Stimulated activated CD8-positive, alpha-beta memory T cell treated with anti-CD3 and anti-CD28 coated beads, Interleukin-7, amount 100 ng/mL, for 1 hour (primary cell): ENCODE measurements at places on chromosomes 2 and 18.

DNA sequence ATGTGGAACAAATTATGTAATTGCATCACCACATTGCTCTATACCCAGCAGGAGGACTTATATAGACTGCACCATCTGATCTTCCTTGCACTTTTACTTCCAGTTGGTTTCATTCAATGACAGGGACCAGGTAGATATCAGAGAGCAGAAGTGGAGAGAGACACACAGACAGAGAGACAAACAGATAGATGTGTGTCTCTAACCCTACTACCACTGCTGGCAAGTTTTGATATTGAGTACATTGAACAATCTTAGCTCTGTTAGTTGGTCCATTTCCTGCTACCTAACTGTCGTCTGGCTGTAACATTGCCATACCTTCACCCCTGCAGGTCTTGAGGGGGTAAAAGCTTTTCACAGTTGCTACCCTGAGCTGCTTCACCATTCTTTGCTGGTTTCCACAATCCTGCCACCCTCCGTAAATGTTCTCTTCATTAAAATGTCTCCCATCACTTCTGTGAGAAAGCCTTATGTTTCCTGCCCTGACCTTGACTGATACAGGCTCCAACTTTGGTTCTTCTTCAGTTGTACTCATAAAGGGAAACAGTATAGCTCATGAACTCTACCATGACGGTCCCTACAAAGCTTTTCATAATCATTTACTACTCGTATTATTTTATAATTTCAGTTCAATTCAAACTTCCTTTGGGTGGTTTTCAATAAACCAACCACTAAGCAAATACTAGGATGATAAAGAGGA is 62.3 kb upstream of the ITGA4 start:
- DNase-seq = no peak

GRCh38 chr2:184646177-184646576 is 47.8 kb downstream of the ZNF804A start:
- no peak for DNase-seq

GRCh38 chr2:46978723-46979122 is 63.1 kb upstream of the MCFD2 start:
- no peak for DNase-seq

DNA sequence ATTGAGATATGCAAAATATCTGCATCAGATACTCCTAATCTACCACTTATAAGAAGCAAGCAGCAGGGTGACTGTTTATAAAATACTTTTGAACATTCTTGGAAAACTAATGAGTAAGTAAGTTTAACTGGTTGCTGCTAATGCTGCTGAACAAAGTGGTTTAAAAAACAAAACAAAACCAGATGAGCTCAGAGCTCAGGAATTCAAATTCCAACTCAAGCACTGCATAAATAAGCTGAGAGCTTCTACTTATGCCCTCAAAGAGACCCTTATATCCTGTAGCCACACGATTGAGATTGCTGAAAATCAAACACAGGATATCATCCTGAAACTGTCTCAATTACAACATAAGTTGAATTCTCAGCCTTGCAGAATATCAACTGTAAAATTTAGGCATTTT is 62.3 kb upstream of the NYAP2 start:
- no peak for DNase-seq

DNA sequence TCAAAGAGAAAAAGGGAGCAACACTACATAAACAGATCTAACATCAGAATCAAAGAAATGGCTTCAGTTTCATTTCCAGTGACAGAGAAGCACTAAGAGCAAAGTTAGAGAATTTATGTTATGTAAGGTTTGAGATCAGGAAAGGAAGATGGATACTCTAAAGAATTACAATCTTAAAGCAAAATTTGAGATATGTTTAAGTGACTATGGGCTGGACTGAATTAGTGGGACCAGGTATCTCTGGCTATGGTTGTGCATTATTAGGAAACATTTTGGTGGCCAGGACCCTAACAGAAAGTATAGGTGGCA is 208.2 kb downstream of the CCDC178 start:
- no peak for DNase-seq

DNA sequence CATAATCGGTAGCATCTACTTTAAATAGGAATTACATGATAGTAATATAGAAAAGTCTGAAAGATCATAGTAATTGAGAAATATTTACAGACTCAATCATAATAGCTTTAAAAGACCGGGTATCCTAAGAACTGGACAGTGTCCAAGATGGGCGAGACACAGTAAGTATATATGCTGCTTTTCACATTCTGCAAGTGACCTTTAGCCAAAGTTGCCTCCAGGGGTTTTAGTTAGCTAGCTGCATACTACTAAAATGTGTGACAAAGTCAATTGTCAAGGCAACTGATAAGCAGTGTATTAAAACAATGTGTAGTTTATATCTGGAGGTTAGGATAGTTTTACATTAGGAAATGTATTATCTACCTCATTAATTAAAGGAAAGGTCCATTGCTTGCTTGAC is 24.6 kb downstream of the CD302 start:
- DNase-seq = no peak

GRCh38 chr2:62713837-62714236 is 8.3 kb downstream of the EHBP1 start:
- no peak for DNase-seq

GRCh38 chr2:134736167-134736880 is 17.5 kb upstream of the TMEM163 start:
- DNase-seq = no peak

- DNase-seq = no peak
These were observed 812.6 kb upstream of the LRATD1 start for GRCh38 chr2:13819896-13820295.

GRCh38 chr2:121068851-121069250 is 216.2 kb downstream of the TFCP2L1 start:
- DNase-seq = no peak

GRCh38 chr2:65397122-65397521 is 35.3 kb downstream of the SPRED2 start:
- no peak for DNase-seq

DNA sequence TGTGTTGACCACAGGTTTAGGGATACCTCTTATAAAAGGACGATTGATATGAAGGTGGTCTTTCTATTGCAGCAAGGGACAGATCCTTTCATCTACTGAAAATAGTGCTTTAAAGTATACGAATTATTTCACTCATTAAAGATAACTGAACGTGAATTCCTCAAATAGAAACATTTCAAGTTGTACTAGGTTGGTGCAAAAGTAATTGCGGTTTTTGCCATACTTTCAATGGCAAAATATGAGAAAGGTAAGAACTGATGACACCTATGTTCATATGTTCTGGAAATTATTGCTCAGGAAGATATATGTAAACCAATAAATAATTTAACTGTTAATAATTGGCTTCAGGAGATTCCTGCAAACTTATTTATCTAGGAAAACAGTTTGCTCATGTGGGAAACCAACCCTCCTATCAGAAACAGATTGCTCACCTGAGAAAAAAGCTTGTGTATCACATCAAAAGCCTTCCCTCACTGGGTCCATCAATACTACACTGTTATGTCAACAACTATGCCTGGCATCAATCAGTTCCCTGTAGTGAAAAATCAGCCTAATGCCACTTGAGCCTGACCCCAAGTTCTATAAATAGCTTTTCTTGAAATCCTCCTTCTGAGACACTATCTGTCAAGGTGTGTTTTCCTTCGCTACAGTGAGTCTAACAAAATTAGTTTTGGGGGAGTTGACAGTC is 81.5 kb upstream of the ACSL3 start:
- DNase-seq = no peak

DNA sequence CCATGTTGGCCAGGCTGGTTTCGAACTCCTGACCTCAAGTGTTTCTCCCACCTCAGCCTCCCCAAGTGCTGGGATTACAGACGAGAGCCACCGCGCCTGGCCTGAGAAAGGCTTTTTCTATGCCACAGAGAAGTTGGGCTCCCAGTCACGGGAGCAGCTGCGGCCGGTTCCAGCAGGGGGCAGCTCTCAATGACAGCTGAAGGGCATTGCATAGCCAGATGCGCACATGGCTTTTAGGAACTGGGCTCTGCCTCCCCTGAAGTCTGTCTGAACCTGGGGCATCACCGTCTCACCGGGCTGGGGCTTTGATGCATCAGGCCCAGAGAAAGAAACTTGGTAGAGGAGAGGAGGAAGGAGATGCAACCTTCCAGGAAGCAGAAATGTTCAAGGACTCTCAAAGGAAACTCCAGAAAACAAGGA is 84.2 kb upstream of the LAPTM4A start:
- no peak for DNase-seq

DNA sequence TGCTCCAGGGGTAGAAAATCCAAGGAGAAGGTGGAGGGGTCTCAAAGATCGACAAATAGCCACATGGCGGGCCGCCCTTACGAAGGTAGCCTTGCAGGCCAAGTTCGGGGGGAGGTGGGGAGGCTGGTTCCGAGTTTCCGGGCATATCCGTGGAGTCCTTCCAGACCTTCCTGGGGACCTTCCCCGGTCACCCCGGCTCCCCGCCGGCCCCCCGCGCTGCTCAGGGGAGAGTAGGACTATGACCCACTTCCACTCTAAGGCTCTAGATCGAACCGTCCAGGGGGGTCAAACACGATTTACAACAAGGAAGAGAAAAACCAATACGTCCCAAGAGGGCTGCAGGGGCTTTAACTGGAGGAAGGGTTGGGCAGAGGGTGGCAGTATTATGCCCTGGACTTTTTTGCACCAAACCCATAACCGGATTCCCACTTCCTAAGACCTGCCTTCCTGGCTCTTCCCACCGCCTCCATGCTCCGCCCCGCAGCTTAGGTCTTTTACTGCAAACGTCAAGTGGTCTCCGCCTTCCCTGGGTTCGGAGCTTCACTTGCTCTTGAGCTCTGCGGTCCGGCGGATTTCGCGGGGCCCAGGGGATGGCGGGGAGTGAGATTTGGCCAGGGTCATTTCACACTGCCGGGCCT is 779 bp upstream of the LYPD6 start:
- no peak for DNase-seq

GRCh38 chr2:126935774-126936173 is 37.1 kb downstream of the TEX51 start:
- DNase-seq = no peak

DNA sequence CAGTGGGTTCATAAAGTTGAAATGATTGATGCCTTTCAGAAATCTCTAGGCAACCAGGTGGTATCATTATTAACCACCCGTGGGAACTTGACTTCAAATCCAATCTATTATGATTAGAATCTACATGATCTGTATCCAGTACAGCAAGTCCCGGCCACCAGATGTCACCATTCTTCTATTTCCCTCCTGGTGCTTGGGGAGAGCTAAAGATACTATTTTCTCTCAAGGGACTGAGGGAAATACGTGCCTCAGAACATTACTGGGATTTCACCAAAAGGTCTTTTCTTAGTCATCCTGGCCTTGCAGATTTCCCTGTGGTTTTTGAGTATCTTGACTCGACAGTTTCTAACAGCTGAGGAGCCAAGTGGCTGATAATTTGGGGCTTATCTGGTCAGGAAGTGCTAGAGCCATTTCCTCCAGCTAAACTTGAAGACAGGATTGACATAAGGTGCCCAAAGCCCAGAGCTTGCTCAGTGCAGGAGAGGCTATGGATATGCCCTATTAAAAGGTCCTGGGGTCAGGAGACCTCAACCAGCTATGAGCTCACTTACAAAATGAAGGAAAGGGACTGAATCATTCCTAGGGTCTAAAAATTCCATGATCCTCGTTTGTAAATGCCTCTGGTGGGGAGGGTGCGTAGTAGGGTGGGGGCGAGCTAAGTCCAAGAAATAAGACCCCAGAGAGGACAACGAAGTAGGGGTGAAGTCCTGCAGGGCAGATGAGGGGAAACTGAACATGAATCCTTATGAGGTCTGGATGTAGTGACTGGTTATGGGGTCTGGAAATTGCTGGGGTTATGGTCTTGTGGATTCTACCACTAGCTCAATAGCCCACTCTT is 135.4 kb upstream of the MGAT5 start:
- peak; percentile 68 for DNase-seq

DNA sequence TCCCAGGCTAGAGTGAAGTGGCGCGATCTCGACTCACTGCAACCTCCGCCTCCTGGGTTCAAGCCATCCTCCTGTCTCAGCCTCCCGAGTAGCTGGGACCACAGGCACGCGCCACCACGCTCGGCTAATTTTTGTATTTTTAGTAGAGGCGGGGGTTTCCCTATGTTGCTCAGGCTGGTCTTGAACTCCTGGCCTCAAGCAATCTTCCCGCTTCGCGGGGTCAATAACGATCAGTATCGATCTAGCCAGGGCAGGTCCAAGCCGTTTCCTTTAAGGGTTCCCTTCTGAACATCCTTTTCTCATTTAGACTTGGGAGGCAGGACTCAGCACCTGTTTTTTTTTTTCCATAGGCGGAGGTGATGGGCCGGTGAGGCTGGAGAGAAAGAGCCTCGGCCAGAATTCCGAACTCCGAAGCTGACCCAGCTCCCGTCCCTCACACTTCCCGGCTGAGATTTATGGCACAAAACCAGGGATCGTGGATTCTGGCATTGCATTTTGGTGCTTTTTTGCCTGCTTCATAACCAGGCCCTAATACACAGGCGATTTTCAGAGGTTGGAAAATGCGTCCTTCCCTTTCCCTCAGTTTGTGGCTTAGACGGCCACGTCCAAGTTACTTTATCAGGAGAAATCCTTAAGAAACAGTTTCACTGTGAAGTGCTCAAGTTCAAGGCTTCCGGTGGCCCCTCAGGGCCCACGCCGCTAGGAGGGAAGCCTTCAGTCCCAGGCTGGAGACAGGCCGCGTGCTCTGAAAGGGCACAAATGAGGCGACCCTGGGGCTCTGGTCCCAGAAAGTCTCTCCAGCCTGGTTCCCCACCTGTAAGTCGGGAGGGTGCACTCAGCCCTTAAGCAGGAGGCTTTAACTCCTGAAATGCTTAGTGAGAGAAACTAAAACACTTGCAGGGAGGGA is 998 bp upstream of the SLC66A3 start:
- no peak for DNase-seq

DNA sequence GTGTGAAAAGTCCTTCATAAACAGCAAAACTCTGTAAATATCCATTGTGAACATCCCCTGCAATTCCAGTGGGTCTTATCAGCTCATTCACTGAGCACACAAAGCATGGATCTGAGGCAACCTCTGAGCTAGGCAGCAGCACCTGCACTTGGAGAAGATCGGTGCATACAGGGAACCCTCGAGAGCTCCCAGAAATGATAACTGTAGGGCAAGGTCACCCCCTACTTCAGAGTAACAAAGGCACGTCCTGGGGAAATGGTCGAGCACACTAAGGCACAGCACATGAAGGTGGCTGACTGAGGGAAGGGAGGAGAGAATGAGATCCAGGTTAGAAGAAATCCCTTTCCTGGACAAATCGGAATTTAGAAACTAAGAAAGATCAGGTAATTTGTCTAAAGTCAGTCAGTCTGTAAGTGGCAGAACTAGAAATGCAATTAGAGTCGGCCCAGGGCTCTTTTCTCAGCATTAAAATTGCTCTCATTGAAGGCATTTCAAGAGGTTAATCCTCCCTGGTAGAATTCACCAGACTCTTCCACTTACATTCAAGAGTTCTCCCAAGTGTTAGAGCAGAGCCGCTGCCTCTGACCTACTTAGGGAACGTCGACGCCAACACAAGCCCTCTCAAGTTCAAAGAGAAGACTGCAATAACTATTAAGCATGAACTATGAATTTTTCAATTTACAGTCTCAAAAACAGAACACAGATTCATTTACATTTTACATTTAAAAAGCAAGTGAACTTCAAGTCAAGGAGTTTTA is 45.9 kb downstream of the PXDN start:
- no peak for DNase-seq

- no peak for DNase-seq
These were observed 22.3 kb downstream of the DNAH7 start for GRCh38 chr2:196046123-196046917.
